ENCODE measurements at places on chromosomes 4 and X.

GRCh38 chrX:2538031-2538757 lies 37.4 kb upstream of the DHRSX start:
- no peak for DNase-seq

GRCh38 chr4:11106190-11106589 lies 322.5 kb downstream of the HS3ST1 start:
- DNase-seq = no peak

DNA sequence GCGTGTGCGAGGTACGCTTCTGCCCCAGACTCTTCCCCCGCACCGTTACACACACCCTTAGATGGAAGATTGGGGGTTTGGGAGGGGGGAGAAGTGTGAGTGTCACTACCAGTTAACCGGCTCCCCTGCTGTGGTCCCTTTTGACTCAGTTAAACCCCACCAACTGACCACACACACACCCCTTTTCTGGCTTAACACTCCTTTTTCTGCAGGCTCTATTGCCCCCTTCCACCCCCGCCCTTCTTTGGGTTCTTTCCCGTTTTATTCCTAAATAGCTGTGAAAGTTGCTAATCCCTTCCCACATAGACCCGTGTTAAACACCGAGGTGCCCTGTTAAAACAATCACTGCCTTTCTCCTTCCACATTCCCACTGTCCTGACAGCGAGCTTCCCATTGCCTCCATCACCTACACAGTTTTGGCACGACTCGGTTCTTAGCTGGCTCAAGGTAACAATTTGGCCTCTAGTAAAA lies 3.7 kb upstream of the NR3C2 start:
- no peak for DNase-seq

- DNase-seq = no peak
Measured at GRCh38 chrX:10233173-10233572, 76.4 kb downstream of the CLCN4 start.

- DNase-seq = no peak
Measured at GRCh38 chrX:10015723-10016518, 48.8 kb downstream of the CLDN34 start.

- no peak for DNase-seq
Measured at GRCh38 chrX:68829582-68830418, 979 bp downstream of the EFNB1 start.
